NCI-H2171 (cell line): ENCODE measurements at places on chromosomes 7 and 10.

- DNase-seq: no peak
Measured at GRCh38 chr7:28998105-28998504, 40.0 kb upstream of the TRIL start.

DNA sequence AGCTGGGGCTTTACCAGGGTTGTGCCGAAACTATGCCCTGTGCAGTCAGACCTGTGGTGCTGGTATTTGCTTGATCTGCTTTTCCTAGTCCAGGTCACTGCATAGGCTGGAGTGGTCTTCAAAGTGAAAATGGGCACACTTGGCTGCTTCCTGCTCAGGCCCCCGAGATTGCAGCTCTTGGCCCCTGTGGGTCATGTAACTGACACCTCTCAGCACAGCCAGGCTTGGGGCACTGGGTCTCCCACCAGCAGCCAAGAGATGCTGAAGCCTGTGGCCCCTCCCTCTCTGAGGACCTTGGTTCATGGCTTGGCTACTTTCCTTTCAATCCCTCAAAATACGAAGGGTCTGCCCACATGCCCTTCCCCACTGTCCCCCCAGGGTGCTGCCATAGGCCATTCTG, 33.7 kb downstream of the PDIA4 start:
- DNase-seq: no peak

DNA sequence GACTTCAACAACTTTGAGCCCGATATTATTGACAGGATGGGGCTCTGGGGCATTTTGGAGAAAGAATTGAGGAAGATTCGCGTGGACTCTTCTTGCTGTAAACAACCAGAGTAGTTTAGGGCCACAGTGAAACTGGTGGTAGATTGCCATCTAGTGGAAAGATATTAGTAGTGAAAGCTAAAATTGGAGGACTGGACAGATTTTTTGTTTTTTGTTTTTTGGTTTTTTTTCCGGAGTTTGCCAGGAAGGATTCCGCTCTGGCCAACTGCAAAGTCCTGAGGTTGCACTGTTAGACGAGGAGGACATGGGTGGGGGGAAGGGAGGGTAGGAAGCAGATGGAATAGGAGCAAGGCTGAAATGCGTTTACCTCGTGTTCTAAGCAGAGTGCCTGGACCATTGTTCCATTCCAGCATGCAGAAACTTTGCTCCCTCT, 11.7 kb downstream of the NOBOX start:
- DNase-seq: peak; percentile 48

GRCh38 chr10:71757399-71757922, 15.9 kb downstream of the VSIR start:
- no peak for DNase-seq

GRCh38 chr7:33463131-33463530, 333.8 kb downstream of the BBS9 start:
- no peak for DNase-seq

GRCh38 chr10:36181426-36182178, 539.5 kb upstream of the FZD8 start:
- DNase-seq: no peak

DNA sequence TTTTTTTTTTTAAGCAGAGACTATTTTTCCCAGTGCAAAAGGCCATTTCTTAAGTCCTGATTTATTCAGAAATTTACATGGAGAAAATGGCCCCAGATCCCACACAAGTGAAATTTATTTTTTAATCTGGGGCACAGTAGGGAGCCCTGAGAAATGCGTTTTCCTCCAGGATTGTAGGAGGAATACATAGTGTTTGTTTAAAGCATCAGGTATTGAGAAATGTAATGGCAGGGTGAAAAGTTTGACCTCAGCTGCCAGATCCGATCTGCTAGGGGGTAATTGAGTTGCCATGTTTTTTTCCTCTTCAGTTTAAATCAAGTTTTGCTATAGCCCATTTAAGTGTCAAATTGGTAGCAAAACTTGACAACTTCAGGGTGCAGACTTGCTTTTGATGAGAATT, 110.0 kb downstream of the LRMDA start:
- DNase-seq: no peak

DNA sequence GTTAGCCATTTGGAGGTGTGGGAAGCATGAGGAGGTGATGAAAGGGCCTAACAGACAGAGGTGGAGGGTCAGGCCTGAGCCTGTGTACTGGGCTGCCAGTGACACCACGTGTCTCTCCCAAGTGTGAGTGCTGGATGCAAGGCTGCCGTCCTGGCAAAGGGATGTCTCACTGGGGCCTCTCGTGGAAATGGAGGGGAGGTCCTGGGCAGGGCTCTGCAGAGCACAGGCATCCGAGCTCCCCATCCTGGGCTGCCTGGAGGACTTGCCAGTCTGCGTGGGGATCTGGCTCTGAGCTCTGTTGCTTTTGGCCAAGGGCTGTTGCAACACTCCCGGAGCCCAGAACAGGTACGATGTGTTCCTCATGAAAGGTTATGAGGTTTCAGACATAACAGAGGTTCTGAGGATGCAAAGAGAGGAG, 77.3 kb downstream of the GRK5 start:
- no peak for DNase-seq

GRCh38 chr7:42314696-42315095, 77.7 kb upstream of the GLI3 start:
- DNase-seq: no peak

DNA sequence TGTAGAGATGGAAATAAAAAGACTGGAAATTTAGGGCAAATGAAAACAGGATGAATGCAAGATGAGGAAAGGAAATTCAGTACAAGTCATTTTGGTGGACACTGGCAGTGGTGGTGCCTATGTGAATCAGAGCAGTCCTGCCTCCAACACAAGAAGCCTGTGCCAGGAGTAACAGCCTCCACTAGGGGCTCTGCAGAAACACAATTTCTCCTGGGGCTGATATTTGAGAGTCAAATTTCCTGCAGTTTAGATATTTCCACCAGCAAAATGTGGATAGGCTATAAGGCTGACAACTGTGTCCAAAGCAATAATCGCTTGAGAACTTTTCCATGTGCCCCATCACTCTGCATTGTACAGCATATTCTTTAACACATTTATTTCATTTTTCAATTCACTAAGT, 4.7 kb upstream of the PLXDC2 start:
- no peak for DNase-seq

- no peak for DNase-seq
Measured at GRCh38 chr10:124007773-124008145, 85.6 kb downstream of the CHST15 start.

DNA sequence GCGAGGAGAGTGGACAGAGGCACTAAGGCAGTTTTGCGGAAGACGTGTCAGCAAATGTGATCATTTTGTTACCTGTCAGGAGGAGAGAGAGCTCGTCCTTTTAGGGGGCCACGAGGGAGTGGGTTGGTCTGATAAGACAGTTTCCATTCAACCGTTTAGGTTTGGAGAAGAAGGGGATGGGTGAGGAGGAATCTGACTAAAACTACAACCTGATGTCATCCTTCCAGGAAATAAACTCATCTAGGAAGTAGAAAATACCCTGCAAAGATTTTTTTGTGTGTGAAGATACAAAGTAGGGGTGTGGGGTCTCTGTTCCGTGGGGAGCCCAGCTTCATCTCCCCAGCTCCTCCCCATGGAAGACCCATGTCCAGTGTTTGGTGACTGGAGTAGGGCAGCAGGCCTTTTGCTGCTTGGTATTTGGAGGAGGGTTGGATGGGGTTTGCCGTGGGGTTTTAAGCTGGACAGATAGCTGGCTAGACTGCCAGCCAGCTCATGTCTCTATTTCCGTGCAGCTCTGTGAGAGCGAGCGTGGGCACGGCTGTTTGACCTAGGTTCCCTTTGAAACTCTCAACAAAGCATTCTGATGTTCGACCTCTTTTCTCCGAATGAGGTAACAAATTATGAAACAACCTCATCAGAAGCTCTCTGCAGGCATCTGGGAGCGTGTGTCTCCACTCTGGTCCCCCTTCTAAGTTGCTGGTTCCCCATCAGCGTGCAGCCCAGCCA, 136.0 kb upstream of the TCF7L2 start:
- DNase-seq: no peak

- no peak for DNase-seq
Measured at GRCh38 chr7:138852469-138852868, 54.5 kb upstream of the ATP6V0A4 start.

GRCh38 chr10:80693565-80693964, 155.9 kb downstream of the SH2D4B start:
- DNase-seq: no peak

GRCh38 chr7:20062932-20063331, 154.3 kb downstream of the MACC1 start:
- DNase-seq: no peak

DNA sequence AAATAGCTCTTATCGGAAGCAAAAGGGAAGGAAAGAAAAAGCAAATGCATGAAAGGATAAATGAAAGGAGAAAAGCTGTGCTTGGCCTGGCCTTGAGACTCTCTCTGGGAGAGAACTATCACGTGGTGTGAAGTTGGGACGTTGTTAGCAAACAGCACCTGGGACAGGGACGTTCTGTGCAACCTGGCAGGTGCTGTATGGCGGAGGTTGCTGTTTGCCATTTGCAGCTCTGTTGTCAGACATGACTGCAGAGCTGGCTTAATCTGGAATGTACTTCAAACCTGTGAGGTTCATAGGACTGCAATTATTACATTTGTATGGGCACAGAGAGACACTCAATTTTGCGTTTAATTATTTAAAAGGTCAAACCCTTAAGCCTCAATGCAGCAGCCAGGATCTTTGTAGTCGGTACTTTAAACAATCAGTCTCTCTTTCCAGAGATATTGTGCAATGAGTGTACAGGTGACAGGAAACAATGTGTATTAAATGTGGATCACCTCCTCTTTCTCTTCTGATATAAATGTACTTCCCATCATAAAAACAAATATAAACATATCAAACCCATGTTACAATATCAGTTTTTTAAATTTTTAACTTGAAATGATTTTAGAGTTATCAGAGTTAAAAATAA, 800.5 kb upstream of the KCND2 start:
- DNase-seq: no peak

DNA sequence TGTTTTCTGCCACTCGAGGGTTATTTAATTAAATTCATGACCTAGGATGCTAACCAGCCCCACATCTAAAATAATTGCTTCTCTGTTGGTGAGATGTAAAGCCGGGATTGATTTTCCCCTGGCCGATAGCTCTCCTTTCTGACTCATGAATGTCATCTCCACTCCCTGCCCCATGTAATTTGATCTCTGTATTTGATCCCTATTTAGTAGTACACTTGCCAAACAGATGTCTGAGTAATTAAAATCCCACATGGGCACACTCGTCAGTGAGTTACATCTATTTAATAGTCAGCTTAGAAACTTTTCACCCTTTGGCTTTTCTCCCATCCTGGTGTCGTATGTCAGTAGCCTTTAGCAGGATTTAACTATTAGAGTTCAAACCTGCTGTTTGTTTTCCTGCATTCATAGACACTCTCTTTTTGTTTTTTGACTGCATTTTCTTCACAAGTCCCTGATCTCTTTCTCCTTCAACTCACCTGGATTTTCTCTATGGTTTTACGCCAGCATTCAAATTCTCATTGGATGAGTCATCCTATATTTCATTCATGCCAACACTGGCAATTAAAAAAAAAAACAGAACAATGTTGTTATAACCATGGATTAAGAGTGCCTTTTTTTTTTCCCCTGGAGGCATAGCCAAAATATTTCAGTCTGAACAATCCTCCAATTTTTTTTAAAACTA, 82.7 kb downstream of the SPAG6 start:
- DNase-seq: peak; percentile 73

DNA sequence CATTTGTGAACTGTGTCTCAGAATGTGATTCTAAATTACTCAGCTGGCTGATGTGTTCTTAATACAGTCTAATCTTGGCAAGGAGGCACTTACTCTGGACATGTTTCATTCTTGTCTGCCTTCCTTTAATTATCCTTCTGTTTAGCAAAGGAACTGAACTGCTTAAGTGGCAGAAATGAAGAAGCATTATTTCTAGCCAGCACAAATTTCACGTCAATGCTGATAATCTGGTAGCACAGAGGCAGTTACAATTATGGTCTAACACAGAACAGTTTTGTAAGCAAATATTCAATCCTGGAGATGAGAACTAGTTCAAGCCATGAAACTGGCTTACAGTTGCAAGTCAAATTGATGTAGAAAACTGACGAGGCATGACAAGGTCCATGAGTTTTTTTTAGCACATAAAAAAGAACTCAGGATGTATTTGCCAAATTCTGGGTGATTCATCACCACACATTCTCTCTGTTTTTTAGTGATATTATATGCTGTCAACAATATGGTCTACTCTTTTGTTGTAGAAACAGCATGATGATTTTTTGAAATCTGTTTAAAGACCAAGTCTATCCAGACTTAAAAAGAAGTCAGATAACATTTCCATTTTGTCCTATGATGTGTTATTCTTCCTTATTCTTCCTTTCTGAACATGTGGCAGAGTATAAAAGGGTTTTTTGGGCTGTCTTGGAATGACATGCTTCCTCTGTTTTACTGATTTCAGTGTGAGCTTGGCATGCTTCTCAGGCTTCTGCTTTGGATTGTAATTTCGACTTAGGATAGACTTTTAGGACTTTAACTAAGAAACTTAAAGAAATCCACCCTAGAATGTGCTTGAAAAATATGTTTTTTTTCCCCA, 154.8 kb downstream of the DNAJB9 start:
- no peak for DNase-seq

GRCh38 chr10:121797490-121797889, 130.3 kb downstream of the ATE1 start:
- no peak for DNase-seq

GRCh38 chr10:4506095-4506494, 319.9 kb upstream of the AKR1E2 start:
- DNase-seq: no peak

- DNase-seq: no peak
Measured at GRCh38 chr7:38851321-38851720, 57.7 kb downstream of the VPS41 start.

GRCh38 chr10:9362721-9363120, 1308.2 kb downstream of the GATA3 start:
- DNase-seq: no peak

GRCh38 chr7:117492649-117493048, 12.8 kb downstream of the CFTR start:
- DNase-seq: no peak
